Activated CD8-positive, alpha-beta memory T cell treated with anti-CD3 and anti-CD28 coated beads, Interleukin-2, amount 10 ng/mL, durations not matched to agents 7 days and 5 days (primary cell): ENCODE measurements at places on chromosomes 4 and X. TPM values are rescaled to one million over a fixed set of nuclear protein-coding genes. Genes with fewer than 3 reads are reported as not detected.
A peak's percentile ranks its signal among the peaks of the same experiment; 100 is the strongest.

GRCh38 chrX:44906041-44906440 is 33.1 kb downstream of the KDM6A start:
- no peak overlapping the region for H3K4me3 ChIP-seq
- no peak overlapping the region for H3K27ac ChIP-seq
- DNase-seq, result no peak
- peaks cover 25% of the 10 kb centered on the region for H3K36me3 ChIP-seq
- no peaks in the 10 kb centered on the region for H3K27me3 ChIP-seq

DNA sequence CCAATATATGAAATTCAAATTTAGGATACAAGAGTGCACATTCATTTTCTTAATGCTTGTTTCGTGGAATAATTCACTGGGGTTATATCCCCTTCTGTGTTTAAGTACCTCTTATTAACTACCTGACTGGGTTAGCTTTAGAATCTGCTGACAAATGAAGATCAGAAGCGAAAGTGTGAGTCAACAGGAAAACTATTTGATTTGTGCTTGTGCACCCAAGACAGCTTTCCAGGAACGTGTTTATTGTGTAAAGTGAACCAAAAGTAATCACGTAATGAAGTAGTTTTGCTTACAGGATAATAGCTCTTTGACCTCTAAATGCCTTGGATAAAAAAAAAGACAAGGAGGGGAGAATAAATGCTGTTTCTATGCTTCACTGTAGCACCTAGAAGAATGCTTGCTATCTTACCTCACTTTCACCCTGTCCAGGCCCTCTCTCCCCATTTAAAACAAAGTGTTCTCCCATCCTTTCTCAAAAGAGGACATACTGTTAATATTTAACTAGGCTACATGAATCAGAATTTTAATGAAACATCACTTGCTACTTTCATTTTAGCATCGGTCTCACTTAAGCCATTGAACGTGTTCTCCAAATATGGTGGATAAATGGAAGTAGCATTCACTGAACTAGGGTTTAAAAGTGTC is 141.9 kb downstream of the THOC2 start:
- no peaks in the 10 kb centered on the region for H3K36me3 ChIP-seq
- H3K27ac ChIP-seq, result no peak overlapping the region
- H3K4me3 ChIP-seq, result no peak overlapping the region
- no peaks in the 10 kb centered on the region for H3K27me3 ChIP-seq
- no peak for DNase-seq

DNA sequence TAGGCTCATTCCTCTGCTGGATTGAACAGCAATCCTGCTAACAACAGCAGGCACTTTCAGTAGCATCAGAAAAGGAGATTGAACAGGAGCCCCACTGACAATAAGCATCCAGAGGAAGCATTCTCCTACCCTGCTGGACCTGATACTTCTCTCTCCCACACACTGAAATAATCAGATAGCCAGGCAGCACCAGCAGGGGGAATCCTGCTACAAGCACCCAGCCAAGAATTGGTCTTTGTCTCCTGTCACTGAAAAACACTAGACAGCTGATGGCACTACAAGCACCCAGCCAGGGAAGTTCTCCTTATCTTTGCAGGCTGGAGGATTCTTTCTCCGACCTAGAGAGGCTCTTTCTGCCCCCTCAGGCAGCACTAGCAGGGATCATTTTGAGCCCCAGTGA is 444.3 kb upstream of the GRIA3 start:
- H3K4me3 ChIP-seq, result no peak overlapping the region
- no peak overlapping the region for H3K27ac ChIP-seq
- no peaks in the 10 kb centered on the region for H3K36me3 ChIP-seq
- H3K27me3 ChIP-seq, result no peaks in the 10 kb centered on the region
- no peaks in the 10 kb centered on the region for H3K4me1 ChIP-seq

Gene APOO
- total RNA-seq, result 27.5 TPM

DNA sequence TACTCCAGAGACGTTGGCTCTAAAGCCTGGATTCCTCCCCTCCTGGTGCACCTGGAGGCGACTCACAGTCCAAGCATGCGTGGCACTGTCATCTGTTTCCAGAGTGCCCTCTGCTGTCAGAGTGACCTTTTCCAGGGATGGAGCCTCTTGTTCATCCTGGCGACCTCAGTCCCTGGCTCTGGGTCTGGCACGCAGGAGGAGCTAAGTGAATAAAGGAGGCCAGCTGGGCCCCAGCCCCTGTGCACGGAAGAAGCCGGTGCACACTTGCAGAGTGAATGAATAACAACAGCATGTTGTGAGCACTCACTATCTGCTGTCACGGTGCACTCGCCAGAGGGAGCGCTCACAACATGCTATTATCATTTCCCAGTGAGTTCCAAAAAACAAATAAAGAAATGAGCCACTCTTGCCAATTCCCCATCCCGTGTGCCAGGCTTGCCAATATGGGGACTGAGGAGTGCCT is 27.8 kb upstream of the PSAPL1 start:
- no peak overlapping the region for H3K4me3 ChIP-seq
- H3K27ac ChIP-seq, result no peak overlapping the region
- no peaks in the 10 kb centered on the region for H3K4me1 ChIP-seq
- H3K27me3 ChIP-seq, result no peaks in the 10 kb centered on the region

GRCh38 chr4:2694691-2695090 is 61.4 kb downstream of the TNIP2 start:
- DNase-seq, result no peak
- H3K4me3 ChIP-seq, result no peak overlapping the region
- H3K27ac ChIP-seq, result no peak overlapping the region

Gene SEL1L3
- total RNA-seq, result 82.8 TPM

Gene AMBN
- total RNA-seq, result not detected

- H3K27me3 ChIP-seq, result no peaks in the 10 kb centered on the region
- no peaks in the 10 kb centered on the region for H3K36me3 ChIP-seq
- no peak for DNase-seq
- H3K27ac ChIP-seq, result no peak overlapping the region
- H3K4me1 ChIP-seq, result no peaks in the 10 kb centered on the region
- no peak overlapping the region for H3K4me3 ChIP-seq
Observed at GRCh38 chr4:108240366-108240765, 71.6 kb upstream of the LEF1 start.

DNA sequence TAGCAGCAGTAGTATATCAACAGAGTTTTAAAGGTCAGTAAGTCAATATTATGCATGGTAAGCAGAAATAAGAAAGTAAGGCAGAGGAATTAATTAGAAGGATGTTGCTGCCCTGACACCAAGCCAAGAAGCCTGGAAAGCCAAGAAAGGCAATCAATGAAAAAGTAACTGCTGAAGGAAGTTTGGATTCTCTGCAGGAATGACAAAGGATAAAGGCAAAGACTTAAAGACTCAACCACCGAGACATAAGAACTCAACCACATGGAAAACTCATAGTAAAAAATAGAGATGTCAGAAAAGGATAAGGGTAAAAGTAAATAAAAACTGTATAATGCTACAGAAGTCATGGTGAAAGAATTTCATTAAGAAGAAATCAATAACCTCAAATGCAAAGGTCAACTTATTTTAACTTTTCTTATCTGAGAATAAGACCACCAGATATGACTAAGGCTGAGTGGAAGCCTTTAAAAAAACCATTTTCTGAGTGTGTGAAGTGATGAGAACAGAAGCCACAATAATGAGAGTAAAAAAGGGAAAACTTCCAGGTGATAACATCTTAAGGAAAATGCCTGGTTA is 55.2 kb downstream of the NEK1 start:
- peaks cover 37% of the 10 kb centered on the region for H3K36me3 ChIP-seq
- DNase-seq, result no peak
- H3K27me3 ChIP-seq, result no peaks in the 10 kb centered on the region
- no peak overlapping the region for H3K4me3 ChIP-seq
- H3K4me1 ChIP-seq, result no peaks in the 10 kb centered on the region
- H3K27ac ChIP-seq, result no peak overlapping the region

Gene CCNB3
- 0.23 TPM for total RNA-seq

DNA sequence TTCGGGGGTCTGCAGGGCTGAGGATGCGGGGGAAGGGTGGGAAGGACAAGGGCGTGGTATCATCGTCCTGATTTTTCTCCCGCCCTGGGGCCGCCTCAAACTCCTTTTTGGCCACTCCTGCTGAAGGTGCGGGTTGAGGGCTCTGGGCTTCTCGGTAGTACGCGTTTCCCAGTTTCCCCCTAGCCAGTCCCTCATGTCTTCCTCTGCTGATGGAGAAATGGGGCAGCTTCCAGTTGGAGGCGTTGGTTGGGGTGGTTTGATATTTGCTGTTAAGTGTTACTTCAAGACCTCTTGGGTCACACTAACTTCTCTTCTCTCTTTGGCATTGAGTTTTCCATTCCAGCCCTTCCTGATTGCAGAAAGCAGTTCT is 482 bp downstream of the GSTCD start:
- H3K4me1 ChIP-seq, result peaks cover 29% of the 10 kb centered on the region
- peaks cover 12% of the 10 kb centered on the region for H3K36me3 ChIP-seq
- peak overlapping the region; percentile 99 for H3K4me3 ChIP-seq
- H3K27ac ChIP-seq, result peak overlapping the region; percentile 84
- no peaks in the 10 kb centered on the region for H3K27me3 ChIP-seq

Gene NCBP2L
- total RNA-seq, result not detected

- DNase-seq, result no peak
- no peak overlapping the region for H3K27ac ChIP-seq
- H3K27me3 ChIP-seq, result no peaks in the 10 kb centered on the region
- no peaks in the 10 kb centered on the region for H3K4me1 ChIP-seq
- H3K36me3 ChIP-seq, result no peaks in the 10 kb centered on the region
- no peak overlapping the region for H3K4me3 ChIP-seq
Observed at GRCh38 chrX:40349251-40349650, 231.5 kb upstream of the ATP6AP2 start.

DNA sequence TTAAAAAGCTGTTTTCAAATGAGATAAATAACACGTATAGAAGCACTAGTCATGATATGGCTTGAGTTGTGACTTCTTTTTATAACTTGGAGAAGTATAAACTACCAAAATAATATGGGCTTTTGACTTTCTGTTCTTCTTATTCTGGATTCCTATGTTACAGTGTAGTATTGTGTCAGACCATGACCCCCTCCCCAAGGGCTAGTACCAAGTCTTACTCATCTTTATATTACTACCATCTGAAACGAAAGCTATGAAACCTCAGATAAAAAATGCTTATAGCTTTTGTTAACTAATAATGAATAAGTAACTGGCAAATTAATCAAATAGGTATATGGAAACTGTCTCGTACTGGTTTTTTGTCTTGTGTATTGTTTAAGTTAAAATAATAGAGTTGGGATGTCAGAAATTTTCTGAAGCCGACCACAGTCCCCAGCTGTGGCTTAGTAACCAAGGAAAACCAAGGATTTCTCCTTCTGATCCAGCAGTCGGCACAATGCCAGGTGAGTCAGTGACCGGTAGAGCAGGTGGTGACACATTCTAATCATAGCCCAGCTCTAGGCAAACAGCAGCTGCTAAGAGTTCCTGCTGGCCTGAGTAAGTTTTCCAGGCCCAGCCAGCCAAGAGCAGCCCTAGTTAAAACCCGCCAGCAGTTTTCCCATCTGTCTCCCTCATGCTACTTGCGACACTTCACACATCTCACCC is 163.3 kb upstream of the PRDX4 start:
- no peak for DNase-seq
- H3K27ac ChIP-seq, result no peak overlapping the region
- no peaks in the 10 kb centered on the region for H3K36me3 ChIP-seq
- H3K27me3 ChIP-seq, result no peaks in the 10 kb centered on the region
- H3K4me1 ChIP-seq, result no peaks in the 10 kb centered on the region
- no peak overlapping the region for H3K4me3 ChIP-seq

GRCh38 chr4:242121-242848 is 63.0 kb downstream of the ZNF732 start:
- H3K4me3 ChIP-seq, result peak overlapping the region; percentile 76
- no peaks in the 10 kb centered on the region for H3K27me3 ChIP-seq
- H3K36me3 ChIP-seq, result peaks cover 2% of the 10 kb centered on the region
- peaks cover 8% of the 10 kb centered on the region for H3K4me1 ChIP-seq
- peak; percentile 79 for DNase-seq
- H3K27ac ChIP-seq, result peak overlapping the region; percentile 71

Gene BEX1
- not detected for total RNA-seq
